NT2/D1 (cell line): ENCODE measurements at places on chromosomes 1 and 21.

DNA sequence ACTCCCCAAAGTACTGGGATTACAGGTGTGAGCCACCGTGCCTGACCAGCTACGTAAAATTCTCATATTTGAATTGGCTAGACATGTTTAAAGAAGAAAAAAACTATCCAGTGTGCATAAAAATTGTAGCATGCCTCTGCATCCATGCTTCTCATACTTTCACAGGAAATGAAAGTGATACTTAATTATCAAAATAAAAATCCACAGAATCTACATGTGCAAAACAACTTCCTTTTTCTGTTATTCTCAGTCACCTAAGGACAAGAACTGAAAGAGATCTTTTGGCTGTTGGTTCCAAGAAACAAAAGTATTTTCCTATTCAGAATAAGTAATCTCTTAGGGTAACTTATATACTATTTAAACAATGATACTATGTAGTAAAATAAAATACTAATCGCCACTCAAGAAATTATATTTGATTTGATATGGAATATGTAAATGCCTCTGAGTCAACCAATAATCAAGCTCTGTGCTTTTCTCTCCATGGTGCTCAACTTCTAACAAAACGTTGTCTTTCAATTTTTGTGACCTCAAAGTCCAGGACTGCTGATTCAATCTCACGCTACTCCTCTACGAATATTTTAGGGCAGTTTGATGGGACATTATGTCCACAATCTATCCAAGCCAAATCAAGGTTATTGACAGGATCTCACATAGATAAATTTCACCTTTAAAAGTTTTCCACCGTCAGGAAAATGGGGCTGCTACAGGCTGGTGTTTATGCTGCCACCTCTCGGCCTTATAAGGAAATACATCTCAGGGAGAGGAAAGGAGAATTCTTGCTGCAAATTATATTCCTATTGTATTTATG lies 102.7 kb downstream of the ZNF281 start:
- no peak for DNase-seq

GRCh38 chr1:33047290-33047689 lies 10.6 kb upstream of the AK2 start:
- no peak for DNase-seq

- no peak for DNase-seq
Measured at GRCh38 chr1:210464519-210465039, 135.9 kb downstream of the HHAT start.

GRCh38 chr1:225998560-225999226 lies 450 bp downstream of the SDE2 start:
- DNase-seq: no peak

GRCh38 chr1:8424539-8425116 lies 106.7 kb downstream of the SLC45A1 start:
- DNase-seq: no peak
